ENCODE measurements at places on chromosomes 3 and 15.

GRCh38 chr3:175713268-175713667, 854.1 kb downstream of the NAALADL2 start:
- no peak for DNase-seq

DNA sequence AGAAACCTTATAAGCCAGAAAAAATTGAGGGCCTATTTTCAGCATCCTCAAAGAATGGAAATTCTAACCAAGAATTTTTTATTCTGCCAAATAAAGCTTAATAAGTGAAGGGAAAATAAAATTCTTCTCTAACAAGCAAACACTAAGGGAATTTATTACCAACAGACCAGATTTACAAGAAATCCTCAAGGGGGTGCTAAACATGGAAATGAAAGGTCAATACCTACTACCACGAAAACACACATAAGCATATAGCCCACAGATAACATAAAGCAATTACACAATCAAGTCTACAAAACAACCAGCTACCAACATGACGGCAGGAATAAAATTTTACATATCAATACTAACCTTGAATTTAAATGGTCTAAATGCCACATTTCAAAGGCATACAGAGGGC, 883.5 kb downstream of the SI start:
- DNase-seq: no peak

DNA sequence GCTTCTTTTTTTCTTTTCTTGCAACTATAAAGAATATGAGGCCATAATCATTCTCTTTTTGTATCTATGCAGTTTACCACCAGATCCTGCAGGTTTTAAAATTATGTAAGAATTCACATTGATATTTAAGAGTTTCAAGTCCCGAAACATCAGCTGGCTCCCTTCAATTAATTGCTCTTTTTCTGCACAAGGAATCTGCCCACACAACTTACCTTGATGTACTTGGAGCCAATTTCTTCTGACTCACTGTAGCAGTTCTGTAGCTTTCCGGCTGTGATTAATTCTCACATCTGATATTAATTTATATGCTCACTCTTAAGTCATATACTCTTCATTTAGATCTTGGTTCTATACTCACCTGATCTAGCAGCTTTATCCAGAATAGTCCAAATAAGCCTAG, 781.8 kb downstream of the CADM2 start:
- DNase-seq: no peak

DNA sequence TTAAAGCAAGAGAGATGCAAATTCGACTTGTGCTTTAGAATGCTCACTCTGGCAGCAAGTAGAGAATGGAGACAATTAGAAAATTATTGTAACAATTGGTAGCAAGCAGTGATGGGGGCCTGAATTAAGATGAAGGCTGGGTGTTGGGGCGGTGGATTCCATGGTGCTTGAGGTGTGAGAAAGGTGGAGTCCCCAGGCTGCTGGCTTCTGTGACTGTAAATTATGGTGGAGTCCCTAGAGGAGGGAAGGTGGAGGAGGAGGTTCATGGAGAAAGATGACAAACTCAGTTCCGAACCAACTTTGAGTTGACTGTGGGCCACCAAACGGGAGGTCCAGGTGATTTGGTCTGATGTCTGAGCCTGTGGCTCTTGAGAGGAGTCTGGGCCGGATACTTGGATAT, 10.7 kb upstream of the SMAD3 start:
- no peak for DNase-seq

- no peak for DNase-seq
These were observed 191.5 kb upstream of the SLC24A5 start for GRCh38 chr15:47929138-47929803.

DNA sequence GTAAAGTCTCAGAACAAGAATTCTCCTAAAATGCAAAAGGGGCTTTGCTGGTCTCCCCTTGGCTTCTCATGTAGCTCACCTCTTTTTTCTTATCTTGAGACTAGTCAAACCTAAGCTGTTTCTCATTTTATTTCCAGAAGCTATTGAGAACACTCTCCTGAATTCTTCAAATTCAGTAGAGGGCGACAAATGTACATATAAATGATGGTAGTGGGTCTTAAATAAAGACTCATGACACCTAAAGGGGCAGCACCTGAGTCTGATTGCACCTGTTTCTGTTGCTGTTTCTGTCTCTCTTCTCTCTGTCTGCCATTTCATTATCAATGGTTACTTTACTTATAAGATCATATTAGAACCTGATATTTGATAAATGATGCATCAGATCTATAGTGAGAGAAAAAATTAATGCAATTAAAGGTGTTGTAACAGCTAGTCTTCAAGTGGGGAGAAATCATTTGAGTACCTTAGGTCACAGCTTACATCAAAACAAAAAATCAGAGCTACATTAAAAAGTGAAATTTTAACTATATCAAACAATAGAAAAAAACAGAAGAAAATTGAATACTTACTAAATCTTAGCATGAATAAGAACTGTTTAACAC, 7.0 kb downstream of the ADIPOQ start:
- DNase-seq: peak; percentile 54

DNA sequence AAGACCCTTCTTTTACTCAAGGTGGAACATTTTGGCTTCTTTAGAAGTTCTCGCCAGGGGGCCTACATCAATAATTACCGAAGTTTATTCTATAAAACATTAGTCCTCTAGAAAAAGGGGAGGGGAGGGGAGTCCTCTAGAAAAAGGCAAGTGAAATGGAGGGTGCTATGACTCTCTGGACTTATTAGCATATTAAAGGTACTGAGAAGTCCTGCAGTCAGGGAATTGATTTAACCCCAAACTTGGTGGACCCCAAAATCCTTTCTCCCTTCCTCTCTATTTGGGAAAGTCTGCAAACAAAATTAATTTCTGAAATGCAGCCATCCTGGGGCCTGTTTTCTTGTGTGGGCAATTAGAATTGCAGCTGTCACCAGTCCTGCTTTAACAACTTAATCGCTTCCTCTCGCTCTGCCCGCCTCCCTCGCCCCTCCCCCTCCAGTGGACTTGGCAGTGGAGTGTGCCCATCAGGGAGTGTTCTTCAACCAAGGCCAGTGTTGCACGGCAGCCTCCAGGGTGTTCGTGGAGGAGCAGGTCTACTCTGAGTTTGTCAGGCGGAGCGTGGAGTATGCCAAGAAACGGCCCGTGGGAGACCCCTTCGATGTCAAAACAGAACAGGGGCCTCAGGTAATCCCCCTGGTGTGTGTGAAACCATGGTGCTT, 18.9 kb upstream of the LRRK1 start:
- DNase-seq: no peak

GRCh38 chr3:189304465-189305351, 132.9 kb downstream of the TPRG1 start:
- peak; percentile 19 for DNase-seq

- DNase-seq: no peak
These were observed 147.0 kb upstream of the PROK2 start for GRCh38 chr3:71931922-71932321.
